Fibroblast of skin of abdomen (primary cell): ENCODE measurements at places on chromosomes 3 and 15.

- DNase-seq = no peak
Measured at GRCh38 chr15:74680456-74680855, 15.4 kb downstream of the EDC3 start.

DNA sequence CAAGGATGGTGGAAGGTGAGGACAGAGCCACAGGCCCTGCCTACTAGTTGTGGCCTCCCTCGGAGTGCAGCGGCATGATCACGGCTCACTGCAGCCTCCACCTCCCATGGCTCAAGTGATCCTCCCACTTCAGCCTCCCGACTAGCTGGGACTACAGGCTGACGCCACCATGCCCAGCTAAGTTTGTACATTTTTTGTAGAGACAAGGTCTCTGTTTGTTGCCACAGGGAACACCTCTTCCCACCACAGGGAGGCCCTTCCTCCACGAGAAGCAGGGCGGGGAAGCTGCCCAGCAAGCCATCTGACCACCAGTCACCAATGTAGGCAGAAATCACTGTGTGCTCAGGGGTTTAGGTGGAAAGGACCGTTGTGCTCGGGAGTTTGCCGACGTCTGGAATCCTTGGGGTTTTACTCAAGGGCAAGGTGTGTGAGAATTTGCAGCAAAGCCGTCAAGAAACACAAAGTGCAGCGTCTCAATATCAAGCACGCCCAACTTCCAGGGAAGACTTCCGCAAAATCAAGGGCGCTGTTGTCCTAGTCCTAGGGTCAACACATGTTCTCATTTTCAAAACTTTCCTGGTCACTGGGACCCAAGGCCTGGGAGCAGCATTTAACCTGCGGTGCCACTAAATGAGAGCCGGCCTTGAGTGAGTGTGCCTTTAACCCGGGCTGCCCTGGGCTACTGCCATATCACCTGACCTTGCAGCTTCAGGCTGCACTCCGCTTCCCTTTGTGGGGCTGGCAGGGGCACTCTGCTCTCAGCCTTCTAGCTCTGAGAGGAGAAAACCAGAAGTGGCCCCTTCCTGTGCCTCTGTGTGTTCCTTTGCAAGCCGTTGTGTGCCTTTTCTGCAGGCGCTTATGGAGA, 65.7 kb downstream of the SLC12A8 start:
- no peak for DNase-seq

- DNase-seq = no peak
Measured at GRCh38 chr15:42083916-42084315, 10.4 kb downstream of the PLA2G4D start.

DNA sequence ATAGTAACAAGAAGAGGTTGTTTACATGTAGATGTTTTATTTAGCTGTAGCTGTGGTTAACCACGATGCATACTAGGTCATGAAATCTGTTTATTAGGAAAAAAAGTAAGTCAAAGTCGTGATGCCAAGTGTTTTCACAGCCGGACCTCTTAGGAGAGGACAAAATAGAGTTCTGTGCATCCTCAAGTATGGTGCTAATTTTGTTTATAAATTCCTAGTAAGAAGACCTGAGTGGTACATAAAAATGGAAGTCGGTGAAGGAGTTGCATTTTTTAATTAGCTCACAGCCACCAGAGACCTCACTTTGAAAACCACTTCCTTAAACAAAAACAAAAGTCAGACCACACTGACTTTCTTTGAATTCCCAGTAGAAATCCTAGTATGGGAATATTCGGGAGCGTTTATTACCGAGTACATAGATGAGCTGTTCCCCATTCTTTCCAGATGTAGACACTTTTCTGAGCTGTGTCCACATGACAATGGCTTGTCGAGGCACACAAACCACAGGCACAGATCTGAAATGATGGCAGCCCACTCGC, 143.6 kb upstream of the UBE2E1 start:
- DNase-seq = peak; percentile 35

DNA sequence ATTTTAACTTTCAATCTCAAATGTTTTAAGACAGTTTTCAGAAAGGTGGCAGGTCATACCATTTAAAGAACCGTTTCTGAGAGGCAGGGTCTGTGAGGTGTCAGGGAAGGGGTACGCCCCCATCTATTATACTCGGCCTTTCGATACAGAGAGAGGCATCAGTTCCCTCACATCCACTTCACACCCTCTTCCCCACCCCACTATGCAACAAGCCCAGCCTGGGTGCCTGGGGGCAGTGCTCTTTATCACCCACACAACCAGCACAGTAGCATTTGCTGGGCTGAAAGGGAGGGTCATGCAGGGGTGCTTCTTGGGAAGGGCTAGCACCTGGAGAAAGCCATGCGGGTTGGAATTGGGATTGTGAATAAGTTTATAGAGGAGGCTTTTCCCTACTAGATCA, 56.0 kb upstream of the KCNMB2 start:
- no peak for DNase-seq

DNA sequence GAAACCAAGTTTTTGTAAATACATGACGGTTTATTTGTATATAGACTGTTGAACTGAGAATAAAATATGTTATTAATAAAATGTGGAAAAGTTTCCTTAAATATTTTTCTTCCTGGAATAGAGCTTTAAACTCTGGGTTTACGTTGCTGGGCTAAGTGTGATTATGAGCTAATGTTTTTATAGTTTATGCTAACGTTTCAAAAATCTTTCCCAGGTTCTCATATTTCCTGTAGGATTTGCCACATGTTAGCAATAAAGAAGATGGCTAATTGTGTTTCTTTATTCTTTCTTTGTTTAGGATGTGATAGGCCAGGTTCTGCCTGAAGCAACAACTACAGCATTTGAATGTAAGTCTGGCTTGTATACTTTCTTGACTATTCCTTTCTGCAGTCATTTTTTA, 7.2 kb downstream of the MAP2K5 start:
- no peak for DNase-seq

- no peak for DNase-seq
Measured at GRCh38 chr15:46275701-46276100, 640.9 kb downstream of the SQOR start.
